ENCODE measurements at places on chromosomes 13 and 19. TPM values are rescaled to one million over a fixed set of nuclear protein-coding genes. Genes with fewer than 3 reads are reported as not detected.

The ZNF763 gene
- 0.23 TPM for total RNA-seq

The SLAIN1 gene
- total RNA-seq = not detected

The MYO16 gene
- not detected for total RNA-seq

DNA sequence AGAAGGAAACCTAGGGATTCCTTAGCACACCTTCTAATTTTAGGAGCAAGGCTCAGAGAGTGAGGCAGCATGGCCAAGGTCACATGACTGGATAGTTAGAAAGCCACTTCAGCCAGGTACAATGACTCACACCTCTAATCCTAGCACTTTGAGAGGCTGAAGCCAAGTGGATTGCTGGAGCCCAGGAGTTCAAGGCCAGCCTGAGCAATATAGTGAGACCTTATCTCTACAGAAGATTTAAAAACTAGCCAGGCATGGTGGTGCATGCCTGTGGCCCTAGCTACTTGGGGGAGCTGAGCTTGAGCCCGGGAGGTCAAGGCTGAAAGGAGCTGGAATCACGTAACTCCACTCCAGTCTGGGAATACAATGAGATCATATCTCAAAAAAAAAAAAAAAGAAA lies 69.2 kb downstream of the TEX26 start:
- peak; percentile 22 for DNase-seq

DNA sequence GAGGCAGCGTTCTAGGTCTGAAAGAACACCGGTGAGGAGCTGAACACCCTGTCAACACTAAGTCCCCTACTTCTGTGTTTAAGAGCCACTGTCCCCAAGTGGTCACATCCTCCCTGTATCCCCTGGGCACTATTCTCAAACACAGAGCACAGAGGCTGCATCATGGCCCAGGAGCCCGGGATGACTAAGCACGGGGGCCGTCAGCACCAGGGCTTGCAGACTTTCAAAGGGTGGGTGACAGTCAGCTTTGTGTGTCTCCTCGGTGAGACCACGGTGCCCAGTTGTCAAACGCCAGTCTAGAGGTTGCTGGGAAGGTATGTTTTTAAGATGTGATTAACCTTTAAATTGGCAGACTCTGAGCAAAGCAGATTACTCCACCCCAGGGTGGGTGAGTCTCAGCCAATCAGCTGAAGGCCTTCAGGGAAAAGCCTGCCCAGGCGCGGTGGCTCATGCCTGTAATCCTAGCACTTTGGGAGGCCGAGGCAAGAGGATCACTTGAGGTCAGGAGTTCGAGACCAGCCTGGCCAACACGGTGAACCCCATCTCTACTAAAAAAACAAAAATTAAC lies 8.0 kb downstream of the MAP2K2 start:
- DNase-seq = no peak

DNA sequence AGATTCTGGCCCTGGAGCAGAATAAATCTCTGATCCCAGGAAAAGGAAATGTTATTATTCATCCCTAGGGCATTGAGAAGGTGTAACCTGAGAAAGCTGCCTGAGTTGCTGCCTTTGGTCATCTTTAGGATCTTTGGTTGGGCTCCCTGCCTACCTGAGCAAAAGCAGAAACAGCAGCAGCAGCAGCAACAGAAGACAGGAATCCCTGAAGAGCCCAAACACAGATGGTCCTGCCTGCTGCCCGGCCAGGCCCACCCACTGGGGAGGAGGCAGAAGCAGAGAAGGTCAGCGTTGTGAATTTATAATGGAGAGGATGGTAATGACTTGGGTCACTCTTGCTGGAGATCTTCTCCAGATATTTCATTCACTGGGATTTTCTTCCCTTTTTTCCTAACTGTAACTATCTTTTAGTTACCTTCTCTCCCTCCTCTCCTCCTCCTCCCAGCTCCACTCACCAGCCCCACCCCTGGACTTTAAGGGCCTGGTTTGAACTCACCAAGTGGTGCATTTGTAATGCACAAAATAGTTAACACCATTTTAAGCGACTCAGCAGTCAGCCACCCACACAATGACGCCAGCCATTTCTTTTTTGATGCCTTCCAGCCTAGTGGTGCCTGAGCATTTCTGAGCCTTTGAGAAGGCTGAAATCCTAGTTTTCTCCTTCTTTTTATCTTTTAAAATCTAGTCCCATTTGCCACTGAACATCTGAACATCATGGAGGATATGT lies 91.7 kb downstream of the HSPH1 start:
- no peak for DNase-seq

- DNase-seq = no peak
Measured at GRCh38 chr19:5024282-5024681, 55.4 kb downstream of the KDM4B start.

DNA sequence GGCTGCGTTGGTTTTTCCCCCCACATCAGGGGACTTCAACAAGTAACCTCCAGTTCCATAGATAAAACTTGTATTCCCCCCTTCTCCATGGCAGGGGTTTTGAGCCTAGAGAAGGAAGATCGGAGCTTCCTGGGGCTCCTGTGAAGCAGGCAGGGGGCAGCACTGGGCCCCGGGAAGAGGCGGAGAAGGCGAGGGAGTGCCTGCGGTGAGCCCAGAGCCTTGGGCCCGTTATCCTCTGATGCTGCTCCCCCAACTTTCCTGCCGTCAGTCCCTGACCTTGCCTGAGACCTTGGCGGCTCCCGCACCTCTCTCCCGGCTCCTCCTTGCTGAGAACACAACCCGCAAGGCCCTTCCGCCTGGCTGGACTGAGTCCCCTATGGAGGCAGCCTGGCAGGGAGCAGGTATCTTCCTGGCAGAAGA lies 2.5 kb downstream of the LIPE start:
- no peak for DNase-seq

DNA sequence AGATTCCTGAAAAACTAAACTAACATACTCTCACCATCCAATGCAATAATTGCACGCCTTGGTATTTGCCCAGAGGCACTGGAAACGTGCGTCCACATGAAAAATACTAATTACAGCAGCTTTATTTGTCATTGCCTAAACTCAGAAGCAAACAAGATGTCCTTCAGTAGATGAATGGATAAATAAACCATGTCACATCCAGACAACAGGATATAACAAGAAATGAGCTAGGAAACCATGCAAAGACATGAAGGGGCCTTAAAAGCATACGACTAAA lies 25.0 kb downstream of the ELL start:
- DNase-seq = peak; percentile 45

All from MCF 10A (cell line).